Amniotic epithelial cell (primary cell): ENCODE measurements at places on chromosomes 16 and 17.

DNA sequence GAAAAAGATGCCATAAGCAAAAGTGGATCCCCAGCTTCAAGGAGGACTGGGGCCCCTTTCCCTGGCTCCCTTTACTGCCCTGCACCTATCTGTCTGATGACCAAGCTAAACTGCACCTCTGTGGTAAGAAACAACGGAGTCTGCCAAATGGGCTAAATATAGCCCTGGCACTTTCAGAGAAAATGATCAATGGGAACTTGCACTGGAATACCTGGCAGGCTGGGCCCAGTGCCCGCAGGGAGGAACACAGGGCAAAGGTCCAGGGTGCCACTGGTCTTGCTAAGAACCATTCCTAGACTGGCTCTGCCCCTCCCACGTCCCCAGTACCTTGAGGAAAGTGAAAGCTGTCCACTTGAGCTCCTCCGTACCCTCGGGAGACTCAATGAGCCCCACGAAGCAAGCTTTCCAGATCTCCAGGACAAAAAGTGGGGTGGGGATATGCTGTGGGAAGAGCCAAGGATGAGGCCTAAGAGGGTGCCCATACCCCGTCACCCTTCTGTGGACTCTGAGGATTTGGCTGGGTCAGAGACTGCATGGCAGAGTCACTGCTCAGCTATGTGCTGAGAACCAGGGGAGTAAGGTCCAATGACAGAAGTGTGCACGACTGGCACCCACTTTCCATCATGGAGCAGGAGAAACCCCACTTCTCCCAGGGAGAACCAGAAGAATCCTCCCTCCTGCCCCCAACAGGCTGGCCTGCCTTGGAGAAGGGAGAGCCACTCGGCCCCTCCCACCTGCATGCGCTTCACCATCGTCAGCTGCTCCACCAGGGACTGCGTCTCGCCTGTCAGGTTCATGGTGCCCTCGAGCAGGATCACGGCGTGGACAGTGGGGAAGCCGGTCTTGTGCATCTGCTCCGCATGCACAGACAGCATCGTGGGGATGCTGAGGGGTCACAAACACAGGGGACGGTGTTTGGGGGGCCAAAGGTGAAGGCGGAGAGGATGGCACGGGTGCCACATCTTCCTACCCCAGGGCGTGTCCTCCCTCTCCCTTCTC is 17.4 kb downstream of the CSF3 start:
- no peak for DNase-seq

DNA sequence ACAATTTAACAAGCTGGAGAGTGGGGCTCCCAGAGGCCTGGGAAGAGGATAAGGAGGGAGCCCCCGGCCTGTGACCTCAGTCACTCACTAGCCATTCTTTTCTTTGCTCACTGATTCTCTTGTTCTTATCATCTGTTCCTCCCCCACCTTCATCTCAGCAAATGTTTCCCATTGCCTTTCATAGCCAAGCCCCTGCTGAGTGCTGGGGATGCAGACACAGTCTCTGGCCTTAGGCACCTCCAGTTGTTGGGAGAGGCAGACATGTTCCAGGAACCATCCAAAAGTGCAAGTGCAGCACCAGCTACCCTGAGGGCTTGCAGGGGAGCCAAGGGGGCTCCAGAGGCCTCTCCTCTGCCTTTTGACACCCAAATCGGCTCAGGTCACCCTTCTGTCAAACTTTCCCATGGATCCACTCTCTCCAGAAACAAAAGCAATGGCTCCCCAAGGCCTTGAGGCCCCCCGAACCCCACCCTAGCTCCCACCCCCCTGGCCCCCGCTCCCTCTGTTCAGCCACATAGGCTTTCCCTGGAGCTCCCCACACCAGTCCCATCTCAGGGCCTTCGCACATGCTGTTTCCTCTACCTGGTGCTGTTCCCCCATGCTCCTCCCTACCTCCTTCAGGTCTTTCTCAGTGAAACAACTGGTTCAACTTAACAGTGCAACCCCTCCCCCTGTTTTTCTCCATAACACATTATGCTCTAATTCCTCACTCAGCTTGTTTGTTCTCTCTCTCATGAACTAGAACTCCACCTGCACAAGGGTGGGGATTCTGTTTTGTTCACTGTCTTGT is 14.9 kb upstream of the KCNJ12 start:
- DNase-seq = no peak

DNA sequence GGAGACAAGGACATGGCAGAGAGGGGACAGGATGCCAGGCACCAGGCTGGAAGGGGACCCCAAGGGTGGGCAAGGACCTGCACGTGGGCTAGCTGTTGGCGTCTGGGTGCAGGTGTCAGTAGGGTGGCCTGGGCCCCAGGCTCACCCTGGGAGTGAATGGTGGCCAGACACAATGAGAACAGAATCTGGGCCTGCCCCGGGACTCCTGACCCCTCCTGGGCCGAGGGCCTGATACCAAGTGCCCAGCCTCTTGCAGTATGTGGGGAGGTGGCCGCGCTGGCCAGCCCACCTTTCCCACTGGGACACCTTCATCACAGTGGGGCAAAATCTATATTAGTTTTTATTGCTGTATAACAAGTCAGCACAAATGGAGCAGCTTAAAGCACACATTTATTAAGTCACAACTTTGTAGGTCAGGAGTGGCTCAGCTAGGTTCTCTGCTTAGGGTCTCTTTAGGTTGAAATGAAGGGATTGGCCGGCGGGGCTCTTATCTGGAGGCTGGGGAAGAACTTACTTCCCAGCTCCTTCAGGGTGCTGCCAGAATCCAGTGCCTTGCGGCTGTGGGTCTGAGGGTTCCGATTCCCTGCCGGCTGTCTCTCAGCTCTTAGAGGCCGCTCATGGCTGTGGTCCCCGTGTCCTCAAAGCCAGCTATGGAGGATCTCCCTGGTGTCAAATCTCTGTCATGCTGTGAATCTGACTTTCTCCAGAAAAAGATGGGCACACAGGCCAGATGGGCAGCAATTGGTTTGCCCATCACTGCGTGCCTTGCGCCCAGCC is 3.6 kb downstream of the PRSS33 start:
- no peak for DNase-seq

DNA sequence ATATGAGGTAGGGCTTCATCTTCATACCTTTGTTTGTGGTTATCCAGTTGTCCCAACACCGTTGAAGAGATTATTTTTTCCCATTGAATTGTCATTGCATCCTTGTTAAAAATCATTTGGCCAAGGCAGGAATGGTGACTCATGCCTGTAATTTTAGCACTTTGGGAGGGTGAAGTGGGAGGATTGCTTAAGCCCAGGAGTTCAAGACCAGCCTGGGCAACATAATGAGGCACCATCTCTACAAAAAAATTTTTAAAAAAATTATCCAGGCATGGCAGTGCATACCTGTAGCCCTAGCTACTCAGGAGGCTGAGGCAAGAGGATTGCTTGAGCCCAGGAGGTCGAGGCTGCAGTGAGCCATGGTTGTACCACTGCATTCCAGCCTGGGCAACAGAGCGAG is 223.9 kb downstream of the TANC2 start:
- DNase-seq = peak; percentile 11

DNA sequence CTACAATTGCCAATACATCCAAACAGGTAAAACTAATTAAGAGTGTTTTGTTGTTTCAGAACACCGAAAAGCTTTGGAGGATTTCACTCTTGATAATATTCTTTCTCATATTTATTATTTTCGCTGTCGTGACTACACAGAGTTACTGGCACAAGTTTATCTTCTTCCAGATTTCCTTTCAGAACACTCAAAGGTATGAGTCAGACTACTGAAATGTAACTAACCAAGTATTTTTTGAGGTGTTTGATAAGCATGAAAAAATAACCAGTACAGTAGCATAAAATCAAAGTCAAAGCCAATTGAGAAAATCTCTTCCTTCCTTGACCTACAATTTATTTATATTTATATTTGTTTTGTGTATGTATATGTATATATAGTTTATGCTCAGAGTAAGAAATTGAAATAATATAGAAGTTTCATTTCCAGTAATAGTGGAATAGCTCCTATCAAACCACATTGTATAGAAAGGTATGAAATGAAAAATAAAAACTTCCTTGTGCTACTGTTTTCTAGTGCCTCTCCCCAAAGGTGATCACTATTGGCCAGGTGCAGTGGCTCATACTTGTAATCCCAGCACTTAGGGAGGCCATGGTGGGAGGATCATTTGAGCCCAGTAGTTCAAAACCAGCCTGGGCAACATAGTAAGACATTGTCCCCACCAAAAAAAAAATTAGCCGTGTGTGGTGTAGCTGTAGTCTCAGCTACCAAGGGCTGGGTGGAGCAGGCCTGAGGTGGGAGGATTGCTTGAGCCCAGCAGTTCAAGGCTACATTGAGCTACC is 10.9 kb downstream of the RAD51C start:
- peak; percentile 81 for DNase-seq

DNA sequence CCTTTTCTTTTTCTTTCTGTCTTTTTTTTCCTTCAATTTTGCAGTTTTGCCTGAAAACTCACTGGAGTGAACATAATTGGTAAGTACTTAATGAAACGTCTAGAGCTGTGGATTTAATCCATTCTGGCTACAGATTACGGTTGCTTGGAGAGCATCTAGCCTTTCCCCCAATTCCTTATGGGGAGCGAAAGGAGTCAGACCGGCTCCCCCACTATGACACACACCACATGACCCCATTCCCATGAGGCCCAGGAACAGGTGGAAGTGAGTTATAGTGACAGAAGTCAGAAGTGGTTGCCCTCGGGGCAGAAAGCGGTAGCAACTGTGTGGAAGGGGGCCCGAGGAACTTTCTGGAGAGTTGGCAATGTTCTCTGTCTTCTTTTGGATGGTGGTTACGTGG is 41.2 kb downstream of the EMP2 start:
- DNase-seq = no peak

DNA sequence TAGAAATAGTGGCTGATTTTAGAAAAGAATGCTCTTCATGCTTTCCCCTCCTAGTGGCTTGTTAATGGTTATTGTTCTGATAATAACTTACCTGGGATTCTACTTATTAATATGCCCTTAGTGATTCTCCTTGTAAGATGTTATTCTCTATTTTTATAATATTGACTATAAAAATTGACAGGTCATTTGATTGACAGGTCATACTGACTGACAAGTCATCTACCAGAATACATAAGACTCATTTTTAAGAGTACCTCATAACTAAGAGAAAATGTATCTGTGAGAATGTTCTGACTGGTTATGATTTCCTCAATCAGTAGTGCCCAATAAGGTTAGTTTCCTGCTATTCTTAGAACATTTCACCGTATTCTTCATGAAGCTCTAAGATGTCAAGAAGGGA is 8.6 kb upstream of the COX10 start:
- DNase-seq = no peak

DNA sequence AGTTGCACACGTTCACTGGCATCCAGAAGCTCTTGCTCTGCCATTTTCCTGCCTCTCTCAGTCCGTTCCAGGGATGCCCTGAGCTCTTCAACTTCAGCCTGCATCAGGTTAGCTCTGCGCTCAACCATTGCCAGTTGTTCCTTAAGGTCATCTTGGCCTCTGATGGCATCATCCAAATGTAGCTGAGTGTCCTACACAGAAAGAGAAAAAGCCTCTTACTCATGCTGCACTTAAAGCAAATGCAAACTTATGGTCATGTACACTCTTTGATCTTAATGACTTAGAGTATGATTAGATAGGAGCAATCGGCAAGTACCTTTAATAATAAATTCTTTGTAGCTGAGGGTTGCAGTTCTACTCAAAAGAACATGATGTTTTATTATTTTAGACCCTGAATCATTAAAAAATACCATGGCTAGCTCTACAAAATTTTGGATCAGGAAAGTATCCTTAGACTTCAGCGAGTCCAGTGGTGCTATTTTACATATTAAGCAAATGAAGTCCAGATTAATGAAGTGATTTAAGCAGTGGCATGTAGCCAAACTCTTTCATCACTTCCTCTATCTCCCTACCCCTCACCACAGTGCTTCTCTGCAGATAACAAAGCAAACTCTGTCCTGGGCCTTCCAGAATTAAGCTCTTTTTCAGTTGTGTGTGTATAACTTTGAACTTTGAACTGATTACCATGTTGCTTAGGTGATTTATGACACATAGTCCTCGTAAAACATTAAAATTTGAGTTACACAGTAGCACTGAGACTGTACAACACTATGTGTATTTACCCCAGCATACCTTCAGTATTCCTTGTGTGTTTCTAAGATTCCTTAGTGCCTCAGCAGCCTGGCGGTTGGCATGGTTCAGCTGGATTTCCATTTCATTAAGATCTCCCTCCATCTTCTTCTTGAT is 22.1 kb downstream of the MYH4 start:
- DNase-seq = peak; percentile 11

DNA sequence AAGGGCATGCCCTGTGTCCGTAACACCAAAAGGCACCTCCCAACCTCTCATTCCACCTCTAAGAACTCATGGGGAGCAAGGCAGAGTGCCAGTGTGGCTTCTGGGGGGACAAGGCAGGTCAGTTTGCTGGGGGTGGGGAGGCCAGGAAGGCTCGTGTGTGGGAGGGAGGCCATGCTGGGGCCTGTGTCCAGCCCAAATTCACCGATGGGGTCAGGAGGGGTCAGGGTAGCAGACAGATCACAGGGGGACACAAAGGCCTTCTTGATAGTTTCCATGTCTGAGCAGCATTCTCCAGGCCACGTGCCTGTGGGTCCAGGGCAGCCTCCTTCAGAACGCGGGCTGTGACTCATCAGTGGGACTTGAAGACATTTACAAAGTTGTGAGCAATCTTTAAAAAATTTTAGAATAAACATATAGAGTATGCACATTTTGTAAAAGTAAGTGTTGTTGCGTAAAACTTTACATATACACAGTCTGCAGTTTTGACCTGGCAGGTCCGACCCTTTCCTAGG is 20.9 kb downstream of the SPACA3 start:
- DNase-seq = peak; percentile 92

DNA sequence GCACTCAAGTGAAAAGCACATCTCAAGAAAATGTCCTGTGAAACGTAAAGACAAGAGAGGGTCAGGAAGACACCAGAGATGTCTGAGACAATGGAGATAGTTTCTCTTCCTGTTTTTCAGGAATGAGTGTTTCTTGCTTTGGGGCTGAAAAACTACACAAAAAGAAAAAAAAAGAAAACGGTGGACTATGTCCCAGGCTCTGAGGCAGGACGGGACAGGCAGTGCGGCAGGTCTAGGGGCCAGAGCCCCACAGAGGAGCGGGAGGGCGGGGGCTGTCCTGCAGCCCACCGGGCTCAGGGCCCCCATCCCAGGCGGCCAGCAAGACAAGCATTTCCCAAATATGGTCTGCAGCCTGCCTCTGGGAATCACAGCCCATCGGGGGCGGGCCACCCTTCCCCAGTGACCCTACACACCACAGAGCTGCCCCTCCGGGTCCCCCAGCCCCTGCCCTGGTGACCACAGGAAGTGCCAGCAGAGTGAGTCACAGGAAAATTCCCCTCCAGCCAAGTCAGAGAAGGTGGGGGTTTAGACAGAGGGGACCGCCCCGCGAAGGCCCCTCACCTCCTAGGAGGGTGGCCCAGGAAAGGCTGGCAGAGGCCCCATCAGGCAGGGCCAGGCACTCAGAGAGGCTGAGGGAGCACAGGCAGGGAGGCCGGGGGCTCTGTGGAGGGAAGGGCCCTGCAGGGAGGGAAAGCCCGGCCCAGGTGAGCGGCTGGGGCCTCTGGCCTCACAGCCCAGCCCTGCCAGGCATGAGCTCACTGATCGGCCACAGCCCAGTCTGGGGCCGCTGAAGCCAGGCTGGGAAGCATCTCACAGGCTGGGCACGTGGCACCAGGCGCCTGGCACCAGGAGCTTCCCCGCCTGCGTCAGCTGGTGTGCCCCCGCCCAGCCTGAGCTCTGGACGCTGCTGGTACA is 6.3 kb downstream of the BCAR1 start:
- DNase-seq = peak; percentile 96

- DNase-seq = no peak
Measured at GRCh38 chr16:49354101-49354500, 19.5 kb upstream of the C16orf78 start.
